ENCODE measurements at places on chromosomes 13 and 19.

- DNase-seq = no peak
These were observed 887 bp downstream of the NDUFS7 start for GRCh38 chr19:1384478-1385110.

DNA sequence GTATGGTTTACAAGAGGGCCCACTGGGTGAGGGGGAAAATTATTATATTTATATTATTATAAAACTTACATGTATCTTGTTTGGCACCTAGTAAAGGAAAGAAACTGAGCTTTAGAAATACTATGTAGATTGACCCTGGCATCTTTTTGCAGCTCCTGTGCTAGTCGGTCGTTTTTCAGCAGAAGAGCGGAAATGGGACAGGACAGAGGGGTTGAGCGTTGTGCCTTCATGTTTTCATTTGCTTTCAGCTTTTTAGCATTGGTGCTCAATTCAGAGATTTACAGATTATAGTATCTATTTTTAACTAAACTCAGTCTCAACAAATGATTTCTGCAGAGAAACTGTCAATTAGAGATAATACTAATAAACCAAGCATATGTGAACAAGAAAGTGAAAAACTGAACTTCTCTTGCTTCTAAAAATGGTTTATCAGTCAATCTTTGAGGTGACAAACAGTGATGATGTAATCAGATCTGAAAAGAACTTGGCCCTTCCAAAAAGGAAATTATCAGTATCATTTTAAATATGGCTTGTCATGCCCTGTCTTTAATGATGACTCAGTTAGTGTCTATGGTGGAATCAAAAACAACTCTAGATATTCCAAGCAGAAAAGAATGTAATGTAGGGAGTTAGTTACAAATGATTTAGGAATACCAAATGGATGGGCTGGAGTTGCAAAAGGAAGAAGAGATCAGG lies 56.9 kb upstream of the KCTD4 start:
- DNase-seq = no peak

- DNase-seq = no peak
These were observed 72.9 kb upstream of the TSC22D1 start for GRCh38 chr13:44649104-44649428.

GRCh38 chr19:33654840-33655508 lies 33.2 kb downstream of the CHST8 start:
- DNase-seq = no peak

GRCh38 chr19:48508729-48509411 lies 2.8 kb downstream of the LMTK3 start:
- no peak for DNase-seq

- no peak for DNase-seq
These were observed 297.8 kb downstream of the OXGR1 start for GRCh38 chr13:96696389-96696900.

- peak; percentile 53 for DNase-seq
These were observed 3.3 kb downstream of the LYL1 start for GRCh38 chr19:13099073-13099999.

- DNase-seq = no peak
These were observed 184.5 kb upstream of the SERP2 start for GRCh38 chr13:44189085-44189484.

DNA sequence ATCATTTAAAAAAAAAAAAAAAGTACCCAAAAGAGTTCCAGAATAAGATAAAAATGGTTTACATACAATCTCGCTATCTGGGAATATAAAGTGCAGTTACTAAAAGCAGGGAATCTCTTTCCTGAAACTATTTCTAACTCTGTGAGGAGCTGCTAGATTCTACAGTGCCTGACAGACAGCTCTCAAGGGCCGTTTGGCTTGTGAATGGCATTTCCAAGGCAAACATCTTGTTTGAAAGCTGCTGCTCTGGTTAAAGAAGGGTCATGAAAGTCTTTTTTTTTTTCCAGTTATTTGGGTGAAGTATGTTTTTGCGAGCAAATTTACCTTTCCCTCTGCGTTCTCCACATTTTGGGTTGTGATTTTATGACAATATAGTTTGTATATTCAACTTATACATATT lies 29.0 kb upstream of the CEACAM21 start:
- DNase-seq = no peak

All from effector CD8-positive, alpha-beta T cell (primary cell).